Neural crest cell (in vitro differentiated cells): ENCODE measurements at places on chromosomes 11 and 22.

- DNase-seq = no peak
These were observed 590 bp upstream of the CD6 start for GRCh38 chr11:60970890-60971289.

- DNase-seq = no peak
These were observed 15.7 kb downstream of the ASPHD2 start for GRCh38 chr22:26444777-26445176.

DNA sequence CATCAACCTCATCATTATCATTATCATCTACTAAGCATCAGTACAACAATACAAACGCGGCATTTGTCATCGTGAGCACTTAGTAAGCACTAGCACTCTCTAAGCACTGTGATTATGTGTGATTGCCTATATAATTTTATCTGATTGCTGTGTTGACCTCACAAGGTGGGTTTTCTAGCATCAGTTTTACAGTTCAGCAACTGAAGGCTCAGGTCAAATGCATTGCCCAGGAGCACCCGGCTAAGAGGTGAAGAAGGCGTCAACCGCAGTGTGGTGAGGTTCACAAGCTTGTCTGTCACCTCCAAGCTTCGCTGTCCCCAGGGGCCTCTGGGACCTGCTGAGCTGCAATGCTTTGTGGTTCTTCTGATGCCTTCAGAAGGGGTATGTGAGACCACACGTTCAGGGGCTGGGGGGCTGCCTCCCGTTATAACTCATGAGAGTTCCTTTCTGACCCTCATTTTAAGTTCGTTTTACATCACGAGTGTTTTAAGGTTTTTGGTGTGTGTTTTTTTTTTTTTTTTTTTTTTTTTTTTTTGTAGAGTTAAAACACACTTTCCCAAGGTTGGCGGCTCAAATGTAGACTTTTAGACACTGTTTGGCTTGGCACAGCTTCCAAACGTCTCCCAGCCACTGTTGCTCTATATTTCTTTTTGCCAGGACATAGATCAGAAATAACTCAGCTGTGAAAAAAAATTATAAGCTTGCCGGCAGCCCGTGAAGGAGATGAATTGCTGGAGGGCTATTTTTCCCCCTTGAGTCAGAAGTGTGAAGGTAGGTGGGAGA is 33.8 kb upstream of the SCUBE1 start:
- no peak for DNase-seq

- no peak for DNase-seq
These were observed 3.2 kb downstream of the ST14 start for GRCh38 chr11:130162733-130163132.

GRCh38 chr11:115334932-115335788 is 169.1 kb downstream of the CADM1 start:
- DNase-seq = no peak

DNA sequence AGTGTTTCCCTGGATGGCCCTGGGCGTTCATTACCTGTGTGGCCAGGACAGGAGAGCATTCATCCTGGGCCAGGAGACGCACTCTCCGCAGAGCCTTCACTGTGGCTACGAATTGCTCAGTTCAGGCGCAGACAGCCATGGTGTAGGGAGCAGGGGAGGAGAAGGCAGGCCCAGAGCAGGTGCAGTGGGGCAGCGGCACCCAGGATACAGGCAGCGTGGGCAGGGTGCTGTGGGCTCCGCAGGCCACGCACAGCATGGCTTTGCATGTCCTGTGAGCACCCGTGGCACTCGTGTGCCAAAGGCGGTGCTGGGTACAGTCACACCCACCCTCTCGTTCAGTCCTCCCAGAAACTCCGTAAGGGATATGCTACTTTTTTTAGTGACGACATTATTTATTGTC is 124.2 kb upstream of the B3GAT1 start:
- DNase-seq = no peak

DNA sequence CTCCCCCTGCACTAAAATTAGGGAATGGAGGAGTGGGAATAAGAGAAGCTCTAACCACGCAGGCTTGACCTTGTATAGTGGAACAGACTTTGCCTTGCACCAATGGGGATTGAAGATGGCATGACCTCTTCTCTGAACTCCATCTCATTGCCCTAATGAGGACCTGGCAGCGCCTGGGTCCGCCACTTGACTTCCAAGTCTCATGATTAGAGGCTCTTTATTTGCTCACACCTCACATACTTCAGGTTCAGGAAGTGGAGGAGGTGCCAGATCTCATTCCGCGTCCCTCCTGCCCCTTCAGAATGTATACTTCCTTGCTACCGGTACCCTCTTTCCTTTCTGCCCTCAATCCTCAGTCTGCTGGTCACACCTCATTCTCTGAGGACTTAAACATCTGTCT is 106.0 kb upstream of the CD44 start:
- DNase-seq = no peak

DNA sequence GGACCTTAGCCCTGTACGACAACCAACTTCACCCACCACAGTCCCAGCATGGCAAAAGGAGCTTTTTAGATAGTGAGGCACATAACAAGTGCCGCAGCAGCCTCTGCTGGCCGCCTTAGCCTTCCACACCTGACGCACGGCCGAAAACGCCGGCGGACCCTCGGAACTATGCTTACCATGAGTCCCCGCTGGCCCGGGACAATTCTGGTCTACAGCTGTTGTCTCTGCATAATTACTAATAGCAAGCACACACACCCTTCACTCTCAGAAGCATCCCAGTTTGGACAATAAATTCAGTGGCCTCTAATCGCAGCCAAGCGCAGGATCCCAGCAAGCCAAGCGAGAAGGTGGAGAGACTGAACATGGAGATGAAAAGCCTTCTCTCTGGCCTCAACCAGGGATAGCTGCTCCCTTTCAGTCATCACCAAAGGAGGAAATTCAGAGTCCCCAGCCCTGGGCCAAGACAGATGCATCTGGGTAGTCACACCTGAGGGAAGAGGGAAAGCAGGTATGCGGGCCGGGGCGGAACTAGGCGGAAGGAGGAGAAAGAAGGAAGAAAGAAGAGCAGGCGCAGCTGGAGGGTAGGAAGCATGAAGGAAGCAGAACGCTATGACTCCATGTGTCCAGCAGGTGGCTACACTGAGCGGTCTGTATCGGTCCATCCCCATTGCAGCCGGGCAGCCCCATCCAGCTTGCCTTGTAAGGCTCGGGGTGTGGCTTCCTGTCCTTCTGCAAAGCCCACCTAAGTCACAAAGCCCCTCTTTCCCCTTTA is 40.3 kb downstream of the BUD13 start:
- DNase-seq = peak; percentile 70

DNA sequence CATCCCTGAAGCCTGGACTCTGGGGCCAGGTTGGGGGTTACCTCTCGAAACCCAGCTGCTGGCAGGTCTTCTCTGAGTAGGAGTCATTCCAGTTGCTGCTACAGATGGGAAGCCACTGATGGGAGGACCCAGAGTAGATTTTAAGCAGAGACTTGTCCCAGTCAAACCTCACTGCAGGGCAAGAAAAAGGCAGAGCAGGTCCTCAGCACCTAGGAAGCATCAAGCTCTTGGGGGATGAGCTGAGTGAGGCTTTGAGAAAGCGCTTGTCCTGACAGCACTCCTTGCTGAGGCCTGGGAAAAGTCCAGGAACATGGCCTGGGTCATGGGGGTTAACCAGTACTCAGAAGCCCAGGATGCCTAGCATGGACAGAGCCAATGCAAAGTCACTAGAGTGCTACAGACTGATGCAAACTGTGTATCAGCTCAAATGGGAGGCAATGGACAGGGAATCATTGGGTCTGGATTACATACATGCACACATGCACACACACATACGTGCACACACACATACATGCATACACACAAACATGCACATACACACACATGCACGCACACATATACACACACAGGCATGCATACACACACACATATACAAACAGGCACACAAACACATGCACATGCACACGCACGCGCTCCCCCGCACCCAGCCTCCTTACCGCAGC is 15.3 kb downstream of the TMPRSS13 start:
- DNase-seq = no peak

- no peak for DNase-seq
These were observed 4.6 kb downstream of the TRABD start for GRCh38 chr22:50190182-50190940.

DNA sequence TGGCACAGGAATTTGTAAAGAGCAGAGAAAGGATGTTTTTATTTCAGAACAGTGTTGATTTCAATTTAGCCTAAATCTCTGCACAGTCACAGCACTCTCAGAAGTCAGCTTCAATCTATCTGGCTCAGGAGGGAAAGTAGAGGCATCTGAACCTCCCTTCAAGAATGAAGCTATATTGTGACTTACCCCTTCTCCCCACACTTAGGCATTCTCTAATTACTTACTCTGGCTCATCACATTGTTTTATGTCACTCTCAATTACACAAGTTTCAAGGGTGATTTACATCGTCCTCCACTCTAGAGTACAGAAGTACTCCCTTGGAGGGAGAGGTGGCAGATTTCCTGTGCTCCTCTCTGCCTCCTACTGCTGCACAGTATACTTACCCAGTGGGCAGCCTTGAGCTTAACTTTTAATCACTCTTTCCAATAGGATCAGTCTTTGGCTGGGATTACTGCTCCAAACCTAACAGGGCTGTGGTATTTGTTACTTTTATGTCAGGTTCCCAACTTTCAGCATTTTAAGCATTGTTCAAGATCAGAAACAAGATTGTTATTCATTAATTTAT is 211.4 kb downstream of the AASDHPPT start:
- no peak for DNase-seq

DNA sequence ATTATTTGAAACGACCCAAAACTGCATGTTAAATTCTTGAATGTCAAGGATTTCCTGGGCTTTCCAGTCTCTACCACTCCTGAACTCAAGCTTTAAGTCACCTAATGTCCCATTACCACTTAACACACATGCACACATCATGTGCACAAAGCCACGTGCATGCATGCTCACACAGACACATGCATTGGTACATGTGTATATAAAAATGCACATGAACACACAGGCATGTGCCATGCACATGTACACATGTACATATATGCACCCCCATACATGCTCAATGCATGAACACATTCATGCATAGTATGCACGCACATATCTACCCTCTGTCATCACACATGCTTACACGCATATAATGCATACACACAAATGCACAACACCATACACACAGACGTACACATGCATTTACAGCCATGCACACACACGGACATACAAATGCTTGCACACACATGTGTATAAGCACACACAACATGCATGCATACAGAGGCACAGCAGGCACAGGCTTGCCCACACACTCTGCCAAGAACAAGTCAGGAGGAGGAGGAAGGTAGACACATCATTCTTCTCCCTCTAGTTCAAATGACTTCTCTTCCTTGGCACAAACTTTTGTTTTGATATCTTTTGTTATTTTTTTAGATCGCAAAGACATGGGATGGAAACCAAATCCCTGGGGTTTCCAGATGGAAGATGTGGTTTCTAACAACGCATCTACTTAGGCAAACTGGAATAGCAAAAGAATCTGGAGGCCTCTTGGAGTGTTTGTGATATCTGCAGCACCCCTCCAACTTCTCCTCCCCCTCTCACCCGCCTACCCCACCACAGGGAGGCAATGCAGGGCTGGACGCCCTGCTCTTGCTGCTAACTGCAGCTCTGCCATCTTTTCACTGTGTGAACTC is 24.6 kb downstream of the RASD2 start:
- DNase-seq = no peak

- no peak for DNase-seq
These were observed 4.6 kb downstream of the AASDHPPT start for GRCh38 chr11:106082096-106082495.

- DNase-seq = peak; percentile 25
These were observed 1.1 kb upstream of the FBXO7 start for GRCh38 chr22:32473388-32473952.

DNA sequence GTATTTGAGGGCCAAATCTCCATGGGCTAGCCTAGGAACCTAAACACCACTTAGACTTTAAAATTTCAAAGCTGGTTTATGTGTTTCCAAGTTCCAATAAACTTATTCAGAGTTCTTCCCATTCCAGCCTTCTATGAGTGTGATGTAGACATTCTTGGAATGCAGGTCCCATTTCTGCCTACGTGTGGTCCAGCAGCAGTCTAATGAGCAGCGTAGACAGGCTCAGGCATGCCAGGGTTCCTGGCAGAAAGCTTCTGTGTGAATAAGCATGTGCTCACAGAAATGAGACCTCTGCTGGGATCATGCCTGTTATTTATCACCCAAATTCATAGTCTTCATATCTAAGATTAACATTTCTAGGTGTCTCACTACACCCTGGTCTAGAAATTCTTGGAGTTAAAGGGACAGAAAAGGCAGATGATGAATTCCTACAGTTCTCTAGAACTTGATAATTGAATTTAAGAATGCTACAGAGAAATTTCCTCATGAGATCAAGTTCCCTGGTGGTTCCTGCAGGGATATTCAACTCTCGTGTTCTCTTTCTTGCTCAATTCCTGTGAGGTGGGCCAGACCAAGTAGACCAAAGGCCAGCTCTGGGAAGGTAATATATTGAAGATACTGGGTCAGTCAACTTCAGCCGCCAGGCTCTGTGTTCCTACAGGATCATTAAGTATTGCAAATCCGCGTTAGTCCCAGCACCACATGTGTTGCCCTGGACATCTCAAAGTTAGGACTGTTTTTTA is 17.6 kb downstream of the RNF185 start:
- no peak for DNase-seq

- DNase-seq = no peak
These were observed 56.8 kb upstream of the CLMP start for GRCh38 chr11:123251657-123252344.

GRCh38 chr11:35135222-35135621 is 3.7 kb upstream of the CD44 start:
- no peak for DNase-seq

DNA sequence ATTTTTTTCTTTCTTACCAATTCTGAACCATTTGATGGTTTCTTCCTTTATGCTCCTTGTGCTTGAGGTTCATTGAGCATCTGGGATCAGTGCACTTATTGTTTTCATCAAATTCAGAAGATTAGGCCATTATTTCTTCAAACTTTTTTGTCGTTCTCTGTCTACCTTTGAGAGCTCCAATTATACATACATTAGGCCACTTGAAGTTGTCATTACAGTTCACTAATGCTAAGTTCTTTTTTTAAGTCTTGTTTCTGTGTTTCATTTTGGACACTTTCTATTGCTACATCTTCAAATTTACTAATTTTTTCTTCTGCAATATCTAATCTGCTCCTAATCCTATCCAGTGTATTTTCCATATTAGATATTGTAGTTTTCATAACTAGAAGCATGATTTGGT is 40.8 kb downstream of the CDPF1 start:
- no peak for DNase-seq

DNA sequence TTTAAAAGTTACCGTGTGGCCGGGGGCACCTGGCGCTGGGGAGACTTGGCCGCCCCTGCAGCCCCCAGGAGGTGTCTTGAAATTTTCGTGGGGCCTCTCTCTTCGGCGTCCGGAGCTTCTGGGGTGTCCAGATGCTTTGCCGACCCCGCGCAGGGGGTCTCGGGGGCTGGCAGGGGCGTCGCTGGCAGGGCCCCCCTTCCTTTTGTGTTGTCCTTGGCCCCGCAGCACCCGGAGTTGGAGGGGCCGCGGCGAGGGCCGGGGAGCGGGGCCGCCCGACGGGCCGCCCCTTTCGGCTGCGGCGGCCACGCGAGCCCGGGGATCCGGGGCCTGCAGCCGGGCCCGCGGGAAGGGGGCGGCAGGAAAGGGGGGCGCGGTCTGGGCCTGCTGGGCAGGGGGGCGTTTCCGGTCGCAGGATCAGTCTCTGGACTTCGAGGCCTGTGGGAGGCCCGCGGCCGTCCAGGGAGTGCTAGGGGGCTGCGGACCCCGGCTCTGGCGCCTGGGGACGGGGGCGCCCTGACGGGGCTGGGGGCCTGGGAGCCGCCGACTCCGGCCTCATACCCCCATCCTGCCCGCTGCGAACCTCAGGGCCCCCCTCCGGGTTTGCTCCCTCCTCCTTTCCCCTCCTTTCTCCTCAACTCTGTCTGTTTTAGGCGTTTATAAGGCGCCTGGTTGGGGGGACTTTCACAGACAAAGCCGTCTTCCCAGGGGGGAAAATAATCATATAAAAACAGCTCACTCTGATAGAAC is 869 bp downstream of the ZC3H7B start:
- peak; percentile 55 for DNase-seq
